ENCODE measurements at places on chromosomes 5 and 9. TPM values are rescaled to one million over a fixed set of nuclear protein-coding genes. Genes with fewer than 3 reads are reported as not detected.

- H3K4me3 ChIP-seq, result no peak overlapping the region
- H3K27ac ChIP-seq, result no peak overlapping the region
- peaks cover 41% of the 10 kb centered on the region for H3K4me1 ChIP-seq
- no peaks in the 10 kb centered on the region for H3K36me3 ChIP-seq
These were observed 41.8 kb downstream of the ARHGAP26 start for GRCh38 chr5:142811866-142812557.

Gene SHISAL2B
- not detected for total RNA-seq

Gene SLC6A3
- 1.4 TPM for total RNA-seq

GRCh38 chr5:151097820-151098767 lies 17.3 kb upstream of the TNIP1 start:
- DNase-seq, result no peak
- no peak overlapping the region for H3K4me3 ChIP-seq
- H3K27ac ChIP-seq, result peak overlapping the region; percentile 76
- H3K27me3 ChIP-seq, result no peaks in the 10 kb centered on the region
- peaks cover 42% of the 10 kb centered on the region for H3K36me3 ChIP-seq

Gene FGD3
- 61.9 TPM for total RNA-seq

DNA sequence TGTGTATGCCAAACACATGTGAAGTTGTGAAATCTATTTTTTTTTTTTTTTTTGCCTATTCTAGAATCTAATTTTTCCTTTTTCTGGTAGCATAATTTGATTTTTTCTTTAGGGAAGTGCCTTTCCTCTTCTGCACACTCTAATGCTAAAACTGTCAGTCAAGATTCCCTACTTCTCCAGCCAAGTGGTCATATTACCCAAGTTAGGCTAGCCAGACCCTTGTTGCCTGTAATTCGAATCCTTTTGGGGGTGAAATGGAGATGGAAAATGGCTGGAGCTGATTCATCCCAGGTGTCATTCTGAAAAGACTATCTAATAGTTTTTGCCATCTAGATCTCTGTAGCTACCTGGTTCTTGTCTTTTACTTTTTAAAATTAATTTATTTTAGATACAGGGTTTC lies 24.8 kb upstream of the UBAP1 start:
- H3K4me3 ChIP-seq, result no peak overlapping the region
- no peak for DNase-seq
- peaks cover 32% of the 10 kb centered on the region for H3K27me3 ChIP-seq
- H3K36me3 ChIP-seq, result no peaks in the 10 kb centered on the region
- H3K4me1 ChIP-seq, result no peaks in the 10 kb centered on the region
- no peak overlapping the region for H3K27ac ChIP-seq

DNA sequence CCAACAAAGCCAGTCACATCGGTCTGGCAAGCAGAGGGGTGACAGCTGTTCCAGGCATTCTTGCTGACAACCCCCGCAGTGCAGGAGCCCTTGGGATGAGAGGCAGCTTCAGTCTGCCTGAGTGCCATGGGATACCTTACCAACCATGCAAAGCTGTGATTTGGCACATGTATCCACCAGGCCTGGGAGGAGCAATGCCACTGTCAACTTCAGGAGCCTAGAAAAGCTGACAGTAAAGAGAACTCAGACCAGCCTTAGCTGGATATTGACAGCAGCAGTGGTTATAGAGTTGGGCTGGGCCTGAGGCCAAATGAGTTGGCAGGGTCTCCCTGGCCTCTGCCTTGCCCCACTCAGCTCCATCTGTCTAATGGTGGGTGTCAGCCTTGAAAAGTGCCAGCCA lies 10.1 kb upstream of the PLPPR1 start:
- H3K27ac ChIP-seq, result no peak overlapping the region

Gene SPOCK1
- total RNA-seq, result not detected

Gene TPPP
- 0.04 TPM for total RNA-seq
